ENCODE measurements at places on chromosomes 11 and 22. TPM values are rescaled to one million over a fixed set of nuclear protein-coding genes. Genes with fewer than 3 reads are reported as not detected.

DNA sequence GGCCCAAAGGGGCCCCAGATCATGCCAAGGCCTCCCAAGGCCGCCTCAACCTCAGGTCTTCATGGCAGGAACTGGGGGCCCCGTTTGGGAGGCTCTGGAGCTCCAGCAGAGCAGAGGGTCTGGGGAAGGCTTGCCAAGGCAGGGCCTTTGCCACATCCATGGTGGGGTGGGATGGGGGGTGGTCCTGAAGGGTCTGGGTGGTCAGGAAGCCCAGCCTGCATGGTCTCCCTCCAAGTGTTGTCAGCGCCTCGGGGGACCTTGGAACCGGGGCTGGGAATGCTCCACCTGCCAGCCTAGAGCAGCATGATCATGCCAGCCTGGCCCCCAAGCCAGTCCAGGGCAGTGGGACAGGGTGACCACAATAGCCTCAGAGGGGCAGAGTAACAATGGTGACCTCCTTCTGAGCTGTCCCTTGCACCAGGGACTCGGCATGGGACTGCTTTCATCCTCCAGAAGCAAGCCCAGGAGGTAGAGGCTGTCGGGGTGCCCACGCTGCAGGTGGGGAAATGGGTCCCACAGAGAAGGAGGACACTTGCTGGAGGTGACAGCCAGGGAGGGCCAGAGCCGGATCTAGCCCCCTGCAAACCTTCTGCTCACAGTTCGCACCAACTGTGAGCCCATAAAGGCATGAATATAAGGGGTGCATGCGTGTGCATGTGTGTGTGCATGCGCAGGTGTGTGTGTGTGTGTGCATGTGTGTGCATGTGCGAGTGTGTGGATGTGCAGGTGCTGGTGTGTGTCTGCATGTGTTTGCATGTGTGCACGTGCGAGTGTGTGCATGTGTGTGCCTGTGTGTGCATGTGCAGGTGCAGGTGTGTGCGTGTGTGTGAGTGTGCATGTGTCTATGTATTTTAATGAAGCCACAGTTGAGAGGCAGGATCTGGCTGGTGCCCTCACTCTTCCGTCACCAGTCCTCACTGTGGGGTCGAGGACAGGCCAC lies 63.8 kb downstream of the MYEOV start:
- peaks cover 2% of the 10 kb centered on the region for H3K4me1 ChIP-seq
- H3K4me3 ChIP-seq: no peak overlapping the region
- H3K36me3 ChIP-seq: no peaks in the 10 kb centered on the region
- no peaks in the 10 kb centered on the region for H3K27me3 ChIP-seq
- DNase-seq: peak; percentile 14

DNA sequence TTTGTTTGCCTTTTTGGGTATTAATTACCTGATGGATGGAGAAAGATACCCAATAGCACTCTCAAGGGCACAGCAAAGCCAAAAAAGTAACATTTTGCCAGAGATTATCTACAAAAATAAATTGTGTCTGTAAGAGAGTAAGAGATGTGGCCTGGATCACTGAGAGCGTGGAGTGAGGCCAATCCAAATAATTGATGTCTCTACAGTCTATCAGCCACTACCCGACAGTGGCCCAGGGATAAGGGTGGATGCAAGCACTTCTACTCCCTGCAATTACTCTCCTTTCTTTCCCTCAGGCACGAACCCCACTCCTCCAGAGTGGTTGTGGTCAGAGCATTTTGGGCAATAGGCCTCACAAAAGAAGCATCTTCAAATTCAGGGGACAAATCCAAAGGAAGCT lies 92.3 kb upstream of the ZC3H12C start:
- peaks cover 3% of the 10 kb centered on the region for H3K27me3 ChIP-seq
- no peaks in the 10 kb centered on the region for H3K4me1 ChIP-seq
- H3K36me3 ChIP-seq: no peaks in the 10 kb centered on the region
- no peak for DNase-seq
- no peak overlapping the region for H3K4me3 ChIP-seq

- H3K27ac ChIP-seq: no peak overlapping the region
- DNase-seq: no peak
- H3K4me1 ChIP-seq: no peaks in the 10 kb centered on the region
- no peak overlapping the region for H3K4me3 ChIP-seq
Measured at GRCh38 chr11:86715611-86716010, 43.2 kb upstream of the ME3 start.

DNA sequence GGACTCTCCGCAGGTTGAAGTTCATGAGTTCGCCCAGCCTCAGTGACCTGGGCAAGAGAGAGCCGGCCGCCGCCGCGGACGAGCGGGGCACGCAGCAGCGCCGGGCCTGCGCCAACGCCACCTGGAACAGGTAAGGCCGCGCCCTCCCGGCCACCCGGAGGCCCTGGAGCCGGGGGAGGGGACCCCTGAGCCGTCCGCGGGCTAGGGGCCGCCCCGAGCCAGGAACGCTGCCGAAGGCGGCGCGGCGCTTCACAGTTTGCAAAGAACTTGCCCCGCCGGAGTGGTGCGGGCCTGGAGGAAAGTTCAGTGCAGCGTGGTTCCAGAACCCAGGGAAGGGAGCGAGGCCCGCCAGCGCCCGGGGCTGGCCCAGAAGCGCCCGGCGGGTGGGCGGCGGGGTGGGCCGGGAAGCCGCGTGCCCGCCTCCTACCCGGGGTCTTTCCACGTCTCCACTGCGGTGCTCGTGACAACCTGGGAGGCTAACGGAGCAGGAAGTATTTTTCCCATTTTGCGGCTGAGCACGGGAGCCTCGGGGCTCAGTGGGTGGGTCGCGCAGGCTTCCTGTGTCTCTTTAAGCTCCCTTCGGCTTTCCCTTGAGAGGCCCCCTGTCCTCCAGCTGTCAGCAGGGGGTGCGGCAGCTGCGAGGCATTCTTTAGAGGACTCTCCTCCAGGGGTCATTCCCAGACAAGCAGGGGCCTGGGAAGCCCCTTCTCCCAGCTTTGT lies 635 bp downstream of the PRR5 start:
- H3K27me3 ChIP-seq: no peaks in the 10 kb centered on the region
- H3K36me3 ChIP-seq: peaks cover 10% of the 10 kb centered on the region
- H3K4me1 ChIP-seq: peaks cover 28% of the 10 kb centered on the region
- no peak overlapping the region for H3K27ac ChIP-seq

OR51M1 gene
- not detected for total RNA-seq

RAD9A gene
- total RNA-seq: 60.4 TPM

SLC17A6 gene
- total RNA-seq: not detected

GPR83 gene
- not detected for total RNA-seq
